ENCODE measurements at places on chromosomes 4 and X.

- no peak for DNase-seq
Measured at GRCh38 chrX:825991-826390, 195.4 kb downstream of the SHOX start.

- no peak for DNase-seq
Measured at GRCh38 chr4:163710158-163710557, 215.7 kb downstream of the TMA16 start.

- no peak for DNase-seq
Measured at GRCh38 chr4:16196482-16197393, 29.5 kb downstream of the TAPT1 start.

DNA sequence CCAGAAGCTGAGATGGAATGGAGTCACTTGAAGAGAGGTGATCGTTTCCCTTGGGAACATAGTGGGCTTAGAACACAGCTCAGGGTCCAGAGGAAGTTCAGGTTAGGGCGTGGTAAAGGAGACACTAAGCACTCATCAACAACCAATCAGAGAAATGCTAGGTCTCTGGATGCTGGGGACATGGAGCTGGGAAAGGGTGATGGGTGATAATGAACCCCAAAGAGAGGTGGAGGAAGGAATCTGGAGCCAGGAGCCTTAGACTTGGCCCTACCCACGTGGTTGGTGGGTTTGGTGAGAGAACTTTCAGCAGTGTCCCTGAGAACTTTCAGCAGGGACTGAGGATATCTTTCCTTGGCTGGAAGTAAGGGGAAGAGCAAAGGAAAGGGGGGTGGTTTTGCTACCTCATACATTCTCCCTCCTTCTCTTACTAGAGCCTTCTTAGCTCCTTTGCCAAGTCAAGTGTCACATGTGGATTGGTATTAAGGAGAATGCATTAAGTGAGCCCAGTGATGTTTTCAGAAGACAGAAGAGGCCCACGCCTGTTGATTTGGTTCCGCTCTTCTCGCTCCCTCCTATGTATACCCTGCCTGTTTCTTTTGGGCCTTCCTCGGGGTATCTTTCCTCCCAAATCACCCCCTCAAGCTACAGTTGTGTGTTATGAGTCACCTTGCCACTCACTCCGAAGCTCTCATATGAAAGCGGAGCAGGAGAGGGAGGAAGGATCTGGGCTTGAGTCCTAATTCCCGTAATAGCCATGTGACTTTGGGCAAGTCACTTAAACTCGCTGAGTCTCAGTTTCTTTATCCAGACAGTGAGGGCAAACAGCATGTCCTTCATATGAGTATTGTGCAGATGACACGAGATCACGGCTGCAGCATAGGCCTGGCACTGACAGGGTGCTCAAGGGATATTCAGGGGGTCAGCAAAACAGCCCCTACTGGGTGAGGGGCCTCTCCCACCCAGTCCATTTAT is 63.1 kb downstream of the TSC22D3 start:
- no peak for DNase-seq

GRCh38 chrX:27964432-27964831 is 16.8 kb downstream of the DCAF8L1 start:
- DNase-seq = no peak

All from stimulated activated CD8-positive, alpha-beta memory T cell treated with anti-CD3 and anti-CD28 coated beads, Interleukin-15, amount 100 ng/mL, for 48 hours (primary cell).